ENCODE measurements at places on chromosomes 1 and 21.

DNA sequence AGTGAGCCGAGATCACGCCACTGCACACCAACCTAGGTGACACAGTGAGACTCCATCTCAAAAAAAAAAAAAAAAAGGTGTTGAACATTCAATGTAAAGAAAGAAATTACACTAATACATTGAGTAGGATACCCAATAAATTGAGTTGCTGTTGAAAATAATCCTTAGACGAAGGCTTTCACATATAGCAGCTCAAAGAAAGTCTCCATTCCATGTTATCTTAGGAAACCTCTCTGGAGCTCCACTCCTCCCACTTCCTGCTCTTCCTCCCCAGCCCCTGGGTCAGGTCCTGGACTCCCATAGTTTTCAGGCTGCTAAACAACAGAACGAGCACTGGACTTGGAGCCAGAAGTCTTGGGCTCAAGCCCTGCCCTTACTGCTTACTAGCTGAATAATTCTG lies 15.6 kb upstream of the CNR2 start:
- no peak for DNase-seq

DNA sequence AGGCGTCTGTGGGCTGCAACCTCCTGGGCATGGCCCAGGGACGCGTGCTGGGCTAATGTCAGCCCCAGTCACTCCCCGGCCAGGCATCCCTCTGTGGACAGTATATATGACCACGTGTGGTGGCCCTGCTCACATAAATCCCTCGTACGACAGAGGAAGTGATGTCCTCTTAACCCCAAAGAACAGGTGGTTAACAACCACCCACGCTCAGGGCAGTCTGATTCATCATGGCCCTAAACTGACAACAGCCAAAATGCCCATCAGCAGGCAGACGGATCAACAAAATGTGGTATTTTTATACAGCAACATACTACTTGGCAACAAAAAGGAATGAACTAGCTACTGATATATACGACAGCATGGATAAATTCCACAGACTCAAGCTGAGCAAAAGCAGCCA lies 51.0 kb downstream of the ECE1 start:
- DNase-seq = no peak

- no peak for DNase-seq
These were observed 11.3 kb downstream of the IGSF5 start for GRCh38 chr21:39756285-39756684.

DNA sequence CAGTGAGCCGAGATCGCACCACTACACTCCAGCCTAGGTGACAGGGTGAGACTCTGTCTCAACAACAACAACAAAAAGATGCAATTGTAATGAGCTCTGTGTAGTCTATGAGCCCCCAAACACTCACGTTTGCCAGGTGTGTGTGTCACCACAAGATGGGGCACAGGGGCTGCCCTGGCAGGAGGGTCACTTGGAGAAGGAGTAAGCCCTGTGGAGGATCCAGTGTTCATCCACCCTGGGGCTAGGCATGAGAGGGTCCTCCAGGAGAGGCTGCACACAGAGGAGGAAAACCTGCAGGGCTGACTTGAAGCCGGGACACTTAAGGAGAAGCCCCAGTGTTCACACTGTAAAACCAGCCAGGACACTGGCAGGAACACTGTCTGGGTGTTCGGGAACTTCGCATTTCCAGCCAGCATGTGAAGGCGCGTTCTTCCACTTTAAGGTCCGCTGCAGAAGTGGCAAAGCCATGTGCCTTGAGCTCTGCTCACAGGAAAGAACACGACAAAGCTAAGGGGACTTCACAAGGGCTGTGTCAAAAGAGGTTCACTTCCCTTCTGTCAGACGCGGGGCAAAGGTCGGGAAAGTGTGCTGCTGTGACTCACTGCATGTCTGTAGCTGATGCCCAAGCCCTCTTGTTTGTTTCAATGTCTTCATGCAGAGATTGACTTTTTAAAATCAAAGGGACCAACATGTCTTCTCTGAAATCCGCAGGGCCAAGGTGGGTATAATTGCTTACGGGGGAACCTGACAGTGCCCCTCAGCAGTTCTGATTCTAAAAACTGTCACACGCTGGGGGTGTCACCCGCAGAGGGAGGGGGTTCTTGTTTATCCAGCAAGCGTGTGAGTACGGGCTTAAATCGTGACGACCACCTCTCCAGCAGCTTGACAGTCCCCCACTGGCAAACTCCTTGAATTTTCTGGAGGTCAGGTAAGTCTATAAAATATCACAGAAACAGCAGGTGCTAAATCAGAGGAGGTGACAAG lies 102.8 kb downstream of the RIPK4 start:
- DNase-seq = no peak

DNA sequence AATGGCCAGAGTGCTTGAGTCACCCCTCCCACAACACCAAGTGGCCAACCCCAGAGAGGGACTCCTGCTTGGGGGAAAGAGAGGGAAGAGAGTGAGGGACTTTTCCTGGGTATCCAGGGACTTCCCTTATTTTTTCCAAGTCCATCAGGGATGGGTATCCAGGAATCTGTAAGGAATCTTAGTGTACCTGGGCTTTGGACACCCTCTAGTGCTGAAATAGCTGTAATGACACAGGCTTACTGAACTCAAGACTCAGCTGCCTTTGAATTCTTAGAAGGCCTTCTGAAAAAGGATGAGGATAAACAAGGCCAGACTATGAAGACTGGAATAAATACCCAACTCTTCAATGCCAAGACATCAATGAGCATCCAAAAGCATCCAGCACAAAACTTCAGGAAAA lies 12.0 kb downstream of the TSHB start:
- DNase-seq = no peak

GRCh38 chr1:36855699-36856494 lies 178.4 kb downstream of the GRIK3 start:
- no peak for DNase-seq

- no peak for DNase-seq
These were observed at the start of gene COL18A1 for GRCh38 chr21:45404730-45405270. TSS of gene COL18A1 (plus strand) at chr21:45405165. CDS start at chr21:45405231, 66 bp downstream.

DNA sequence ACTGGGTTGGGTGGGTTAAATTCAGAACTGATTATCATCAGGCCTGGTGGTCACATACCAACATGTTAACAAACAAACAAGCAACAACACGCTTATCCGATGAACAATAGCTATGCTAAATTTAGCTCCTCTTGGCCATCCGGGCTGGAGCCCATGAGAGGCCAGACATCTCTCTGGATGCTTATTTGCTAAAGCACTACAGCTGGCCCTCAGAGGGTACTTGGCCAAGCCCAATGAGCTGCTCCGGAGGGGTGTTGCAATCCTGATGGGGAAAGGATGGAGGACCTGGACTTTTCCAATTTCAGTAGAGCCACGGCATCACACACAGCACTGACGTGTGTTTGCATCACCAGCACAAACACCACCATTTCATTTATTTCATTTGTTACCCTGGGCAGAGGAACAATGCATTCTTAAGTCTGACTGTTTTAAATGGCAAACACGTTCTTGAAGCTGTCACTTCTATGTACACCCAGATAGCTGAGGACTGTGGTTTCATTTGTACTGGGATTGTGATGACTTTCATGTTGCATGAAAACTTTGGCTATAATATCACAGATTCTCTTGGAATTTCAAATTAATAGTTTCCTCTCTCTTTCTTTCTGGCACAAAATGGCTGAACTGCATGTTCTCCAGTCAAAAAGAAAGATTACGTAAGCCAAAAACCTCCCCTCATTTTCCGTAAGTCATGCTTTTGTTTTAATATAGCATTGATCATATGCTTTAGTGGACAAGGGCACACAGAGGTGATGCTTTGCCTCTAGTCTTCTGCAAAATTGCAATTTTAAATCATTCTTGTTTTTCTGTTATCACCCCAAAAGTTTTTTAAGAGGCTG lies 359.8 kb upstream of the KAZN start:
- no peak for DNase-seq

GRCh38 chr1:199313444-199313843 lies 674.6 kb downstream of the PTPRC start:
- DNase-seq = no peak

GRCh38 chr21:25757531-25757930 lies 22.8 kb downstream of the GABPA start:
- no peak for DNase-seq

- DNase-seq = no peak
These were observed 115.6 kb upstream of the KAZN start for GRCh38 chr1:14482784-14483450.

DNA sequence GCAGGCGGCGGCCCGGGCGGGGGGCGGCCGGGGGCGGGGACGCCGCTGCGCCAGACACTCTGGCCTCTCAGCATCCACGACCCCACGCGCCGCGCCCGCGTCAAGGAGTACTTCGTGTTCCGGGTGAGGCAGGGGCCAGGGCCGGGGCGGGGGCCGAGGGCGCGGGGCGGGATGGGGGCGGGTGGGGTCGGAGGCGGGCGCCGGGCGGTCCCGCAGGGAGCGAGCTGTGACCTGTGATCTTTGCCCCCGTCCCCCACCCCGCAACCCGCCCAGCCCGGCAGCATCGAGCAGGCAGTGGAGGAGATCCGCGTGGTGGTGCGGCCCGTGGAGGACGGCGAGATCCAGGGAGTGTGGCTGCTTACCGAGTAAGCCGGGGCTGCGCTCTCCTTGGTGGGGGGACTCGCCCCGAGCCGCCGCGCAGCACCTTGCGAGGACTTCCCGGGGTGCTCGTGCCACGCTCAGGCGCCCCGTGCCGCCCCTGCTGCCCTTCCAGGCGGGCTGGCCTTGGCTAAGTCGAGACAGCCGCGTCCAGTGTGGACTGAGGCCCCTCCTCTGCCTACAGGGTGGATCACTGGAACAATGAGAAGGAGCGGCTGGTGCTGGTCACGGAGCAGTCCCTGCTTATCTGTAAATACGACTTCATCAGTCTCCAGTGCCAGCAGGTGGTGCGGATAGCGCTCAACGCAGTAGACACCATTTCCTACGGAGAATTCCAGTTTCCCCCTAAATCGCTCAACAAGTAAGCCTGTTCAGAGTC lies 514 bp downstream of the TPRG1L start:
- DNase-seq = no peak

DNA sequence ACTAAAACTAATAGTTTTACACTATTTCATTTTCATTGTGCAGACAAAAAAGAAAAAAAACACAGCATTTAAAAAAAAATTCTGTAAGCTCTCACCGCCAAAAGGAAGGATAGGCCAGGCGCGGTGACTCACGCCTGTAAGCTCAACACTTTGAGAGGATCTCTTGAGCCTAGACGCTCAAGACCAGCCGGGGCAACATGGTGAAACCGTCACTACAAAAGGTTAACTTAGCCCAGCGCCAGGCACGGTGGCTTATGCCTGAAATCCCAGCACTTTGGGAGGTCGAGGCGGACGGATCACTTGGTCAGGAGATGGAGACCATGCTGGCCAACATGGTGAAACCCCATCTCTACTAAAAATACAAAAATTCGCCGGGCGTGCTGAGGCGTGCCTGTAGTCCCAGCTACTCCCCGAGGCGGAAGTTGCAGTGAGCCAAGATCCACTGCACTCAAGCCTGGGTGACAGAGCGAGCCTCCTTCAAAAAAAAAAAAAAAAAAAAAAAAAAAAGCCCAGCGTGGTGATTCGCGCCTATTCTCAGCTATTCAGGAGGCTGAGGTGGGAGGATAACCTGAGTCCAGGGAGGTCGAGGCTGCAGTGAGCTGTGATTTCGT lies 14.3 kb upstream of the SPEN start:
- DNase-seq = no peak

GRCh38 chr1:157166590-157166989 lies 28.4 kb upstream of the ETV3 start:
- DNase-seq = no peak

DNA sequence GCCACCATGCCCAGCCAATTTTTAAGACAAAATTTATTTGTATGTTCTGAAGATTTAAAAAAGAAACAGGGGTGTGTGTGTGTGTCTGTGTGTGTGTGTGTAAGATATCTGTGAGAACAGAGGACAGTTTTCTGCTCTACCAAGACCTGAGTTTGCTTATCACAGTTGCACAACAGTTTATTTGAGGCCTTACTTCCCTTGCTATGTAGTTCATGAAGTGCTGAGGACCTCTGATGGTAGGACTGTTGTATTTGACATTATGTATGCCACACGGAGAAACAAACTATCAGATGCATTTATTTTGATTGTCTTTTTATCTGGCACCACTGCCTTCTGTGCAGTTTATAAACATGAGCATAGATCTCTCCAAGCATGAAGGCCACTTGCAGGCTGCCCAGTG lies 355.2 kb downstream of the PBX1 start:
- no peak for DNase-seq

GRCh38 chr1:53160924-53161378 lies 18.5 kb upstream of the SLC1A7 start:
- no peak for DNase-seq
